ENCODE measurements at places on chromosomes 3 and 15.

GRCh38 chr3:182715006-182715405 lies 78.3 kb upstream of the ATP11B start:
- DNase-seq: peak; percentile 71

DNA sequence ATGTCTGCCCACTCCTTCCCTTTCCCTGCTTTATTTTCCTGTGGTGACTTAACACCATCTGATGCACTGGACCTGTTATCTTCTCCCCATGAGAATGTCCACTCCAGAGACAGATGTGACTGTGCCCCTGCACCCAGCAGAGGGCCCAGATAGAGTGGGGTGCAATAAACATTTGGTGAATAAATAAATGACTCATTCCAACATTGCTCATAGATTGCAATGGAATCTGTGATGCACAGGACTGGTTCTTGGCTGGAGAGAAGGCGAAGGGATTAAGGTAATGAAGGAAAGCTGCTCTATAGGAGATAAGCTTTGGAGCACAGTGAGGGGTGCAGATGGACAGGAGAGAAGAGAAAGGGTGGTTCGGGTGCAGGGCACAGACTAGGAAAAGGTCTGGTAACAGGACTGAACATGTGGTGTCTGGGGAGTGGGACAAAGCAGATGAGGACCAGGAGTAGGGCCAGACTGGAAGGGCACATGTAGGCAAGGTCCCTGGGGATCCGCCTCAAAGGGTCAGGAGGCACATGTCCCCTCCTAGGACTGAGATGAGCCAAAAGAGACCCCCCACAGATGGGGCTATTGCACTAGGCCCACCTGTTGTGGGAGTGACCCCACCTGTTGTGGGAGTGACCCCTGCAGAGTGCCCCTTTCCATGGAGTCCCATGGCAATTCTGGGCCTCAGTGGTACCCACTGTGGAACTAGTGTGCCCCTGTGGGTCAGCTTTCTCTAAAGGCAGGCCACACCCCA lies 17.5 kb upstream of the POC1A start:
- peak; percentile 32 for DNase-seq

GRCh38 chr3:31966978-31967591 lies 14.0 kb downstream of the OSBPL10 start:
- no peak for DNase-seq

DNA sequence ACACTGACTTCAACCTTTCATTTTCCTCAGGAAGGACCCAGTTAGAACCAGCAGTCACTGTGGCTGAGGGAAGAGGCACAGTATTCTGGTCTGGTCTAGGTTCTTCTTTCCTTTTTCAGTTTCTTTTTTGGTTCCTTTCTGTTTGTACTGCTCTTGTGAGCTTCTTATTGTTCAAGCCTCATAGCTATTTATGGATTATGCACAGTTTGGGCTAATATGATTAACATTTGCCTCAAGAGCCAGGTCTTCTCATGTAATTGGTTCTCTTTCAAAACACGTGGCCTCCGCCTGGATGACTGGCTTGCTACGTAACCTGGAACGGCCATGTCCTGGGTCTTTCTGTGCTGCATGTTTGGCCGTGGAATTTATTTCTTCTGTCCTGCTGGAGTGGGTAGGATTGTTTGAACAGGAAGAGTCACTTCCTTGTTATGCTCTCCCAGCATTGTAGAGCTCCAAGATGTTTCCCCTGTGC lies 43.3 kb downstream of the RBMS3 start:
- no peak for DNase-seq

DNA sequence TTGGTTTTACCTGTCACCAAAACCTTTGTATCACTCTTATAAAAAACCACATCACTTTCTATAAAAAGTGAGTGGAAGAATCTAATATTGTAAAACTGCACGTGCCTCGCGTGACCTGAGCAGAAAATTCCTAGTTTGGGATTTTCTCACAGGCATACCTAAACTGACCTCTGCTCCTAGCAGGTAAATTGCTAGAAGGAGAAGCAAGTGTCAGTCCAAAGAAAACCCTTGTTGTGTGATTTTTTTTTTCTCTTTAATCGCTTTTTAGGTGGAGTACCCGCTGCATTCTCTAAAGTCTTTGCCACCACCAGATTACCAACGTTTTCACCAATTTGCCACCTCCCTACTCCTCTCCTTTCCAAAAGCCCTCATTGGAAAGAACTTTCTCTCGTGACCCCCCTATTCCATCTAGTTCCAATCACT lies 534 bp upstream of the UBE2E1 start:
- peak; percentile 11 for DNase-seq

DNA sequence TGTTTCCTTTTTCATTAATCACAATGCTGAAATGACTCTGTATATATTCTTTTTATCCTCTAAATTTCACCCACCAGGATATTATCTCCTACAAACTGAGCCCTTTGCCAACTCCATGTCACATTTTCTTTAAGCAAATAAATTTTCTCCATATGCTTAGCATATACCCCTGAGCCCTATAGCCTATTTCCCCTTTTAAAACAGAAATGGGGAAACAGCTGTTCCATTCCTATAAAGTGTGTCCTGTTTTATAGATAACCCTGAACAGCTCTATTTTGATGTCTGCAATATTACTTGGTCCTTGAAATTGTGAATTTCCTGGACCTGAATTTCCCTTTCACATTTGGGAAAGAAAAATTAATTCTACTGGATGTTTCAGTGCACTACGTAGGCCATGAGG lies 15.6 kb upstream of the FILIP1L start:
- no peak for DNase-seq

- no peak for DNase-seq
These were observed 19.1 kb upstream of the GJD2 start for GRCh38 chr15:34773917-34774316.

Data from hematopoietic multipotent progenitor cell treated with erythropoietin and hydrocortisone succinate and interleukin-3 and kit ligand, for 8 days (in vitro differentiated cells).